ENCODE measurements at places on chromosomes 7 and 10. TPM values are rescaled to one million over a fixed set of nuclear protein-coding genes. Genes with fewer than 3 reads are reported as not detected.

ZNF467 gene
- 1.4 TPM for total RNA-seq

SOSTDC1 gene
- total RNA-seq: 0.26 TPM

RAMP3 gene
- not detected for total RNA-seq

ATRNL1 gene
- total RNA-seq: 137 TPM

UBE2D1 gene
- total RNA-seq: 13.1 TPM

ABCB1 gene
- 9.0 TPM for total RNA-seq

ANKRD30A gene
- total RNA-seq: not detected

TDRD1 gene
- not detected for total RNA-seq

TRIM73 gene
- 2.4 TPM for total RNA-seq

TCAF2 gene
- 0.78 TPM for total RNA-seq
